Cortex of kidney (tissue), 1 donor: ENCODE measurements at places on chromosomes 13 and 19.

- no peak for DNase-seq
Observed at GRCh38 chr13:30038884-30039283, 188.5 kb upstream of the UBL3 start.

- no peak for DNase-seq
Observed at GRCh38 chr13:51783428-51784094, 20.4 kb downstream of the DHRS12 start.

DNA sequence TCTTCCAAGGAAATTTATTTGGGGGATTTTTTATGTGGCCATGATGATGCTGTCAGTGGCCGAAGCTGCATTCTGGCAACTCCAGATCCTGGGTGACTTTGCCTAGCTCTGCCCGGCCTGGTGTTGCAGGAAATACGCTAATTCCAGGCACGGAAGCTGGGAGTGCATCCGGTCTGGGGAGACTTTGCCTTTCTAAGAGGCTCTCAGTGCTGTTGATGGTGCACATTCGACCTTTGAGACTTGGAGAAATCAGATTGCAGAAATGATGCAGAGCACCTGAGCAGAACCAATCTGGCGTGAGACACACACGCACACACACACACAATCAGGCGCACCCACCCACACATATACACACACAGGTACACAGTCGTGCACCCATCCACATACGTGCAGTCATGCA is 5.9 kb upstream of the TMEM255B start:
- DNase-seq: no peak

- no peak for DNase-seq
Observed at GRCh38 chr13:26785838-26786630, 25.4 kb upstream of the GPR12 start.

DNA sequence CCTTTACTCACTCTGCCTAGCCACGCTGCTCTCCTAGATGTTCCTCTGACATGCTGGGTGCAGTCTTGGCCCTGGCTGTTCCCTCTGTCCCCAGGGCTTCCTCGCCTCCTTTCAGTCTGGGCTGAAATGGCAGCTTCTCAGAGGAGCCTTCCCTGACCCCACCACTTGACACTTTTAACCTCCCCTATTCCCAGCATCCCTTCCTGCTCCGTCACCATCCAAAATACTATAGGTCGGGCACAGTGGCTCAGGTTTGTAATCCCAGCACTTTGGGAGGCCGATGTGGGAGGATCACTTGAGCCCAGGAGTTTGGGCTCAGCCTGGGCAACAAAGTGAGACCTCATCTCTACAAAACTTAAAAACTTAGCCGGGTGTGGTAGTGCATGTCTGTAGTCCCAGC is 2.6 kb downstream of the FAM187B start:
- no peak for DNase-seq

DNA sequence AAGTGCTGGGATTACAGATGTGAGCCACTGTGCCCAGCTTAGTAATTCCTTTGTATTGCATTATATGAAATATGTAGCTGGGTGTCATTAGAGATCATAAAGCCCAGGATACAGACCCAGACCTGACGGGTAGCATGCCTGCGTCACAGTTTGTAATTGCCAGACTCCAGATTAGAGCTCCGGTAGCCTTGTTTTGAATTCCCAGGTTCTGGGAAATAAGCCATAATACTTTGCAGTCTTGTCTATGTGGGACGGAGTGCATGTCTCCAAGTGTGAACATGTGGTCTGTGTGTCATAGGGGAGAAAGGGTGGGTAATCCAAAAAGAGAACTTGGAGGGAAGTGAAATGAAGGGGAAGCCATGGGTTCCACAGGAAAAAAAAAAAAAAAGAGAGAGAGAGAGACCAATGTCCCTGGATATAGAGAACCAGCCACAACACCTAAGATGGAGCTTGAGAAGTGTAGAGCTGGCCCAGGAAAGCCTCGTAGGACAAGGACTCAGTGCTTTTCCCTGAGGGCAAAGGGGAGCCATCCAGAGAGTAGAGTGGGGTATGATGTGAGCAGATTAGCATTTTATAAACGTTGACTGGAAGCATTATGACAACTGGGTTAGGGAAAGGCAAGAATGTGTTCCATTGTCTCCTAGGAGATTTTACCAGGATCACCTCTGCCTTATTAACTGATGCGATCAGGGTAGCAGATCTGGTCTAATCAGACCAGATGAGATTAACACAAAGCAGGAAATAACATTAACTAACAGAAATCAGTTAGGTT is 2.6 kb downstream of the ZSCAN4 start:
- no peak for DNase-seq

- no peak for DNase-seq
Observed at GRCh38 chr19:53892301-53892980, 10.4 kb downstream of the PRKCG start.

- DNase-seq: no peak
Observed at GRCh38 chr13:98096059-98096458, 46.8 kb upstream of the FARP1 start.

DNA sequence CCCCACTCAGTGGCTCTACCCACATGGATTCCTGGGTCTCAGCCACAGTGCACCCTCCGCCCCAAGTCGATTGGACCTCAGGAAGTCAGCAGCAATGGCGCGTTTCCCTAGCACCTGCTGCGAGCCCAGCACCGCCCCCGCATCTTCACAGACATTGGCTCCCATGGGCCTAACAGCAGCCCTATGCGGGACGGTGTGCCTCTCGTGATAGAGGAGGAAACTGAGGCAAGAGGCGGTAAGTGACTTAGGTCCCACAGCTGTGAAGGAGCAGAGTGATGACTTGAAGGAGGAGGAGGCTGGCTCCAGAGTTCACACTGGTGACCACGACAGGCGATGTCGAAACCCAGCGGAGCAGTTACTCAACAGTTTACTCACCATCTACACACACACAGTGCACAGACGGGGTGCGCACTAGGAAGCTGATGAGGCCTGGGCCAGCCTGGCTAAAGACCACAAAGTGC is 104.5 kb upstream of the SOX1 start:
- no peak for DNase-seq

- no peak for DNase-seq
Observed at GRCh38 chr13:109869312-109870237, 83.2 kb upstream of the IRS2 start.

DNA sequence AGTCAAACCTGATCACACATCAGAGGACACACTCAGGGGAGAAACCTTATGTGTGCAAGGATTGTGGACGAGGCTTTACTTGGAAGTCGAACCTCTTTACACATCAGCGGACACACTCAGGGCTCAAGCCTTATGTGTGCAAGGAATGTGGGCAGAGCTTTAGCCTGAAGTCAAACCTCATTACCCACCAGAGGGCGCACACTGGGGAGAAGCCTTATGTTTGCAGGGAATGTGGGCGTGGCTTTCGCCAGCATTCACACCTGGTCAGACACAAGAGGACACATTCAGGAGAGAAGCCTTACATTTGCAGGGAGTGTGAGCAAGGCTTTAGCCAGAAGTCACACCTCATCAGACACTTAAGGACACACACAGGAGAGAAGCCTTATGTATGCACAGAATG is 8.2 kb upstream of the ZNF527 start:
- DNase-seq: no peak

DNA sequence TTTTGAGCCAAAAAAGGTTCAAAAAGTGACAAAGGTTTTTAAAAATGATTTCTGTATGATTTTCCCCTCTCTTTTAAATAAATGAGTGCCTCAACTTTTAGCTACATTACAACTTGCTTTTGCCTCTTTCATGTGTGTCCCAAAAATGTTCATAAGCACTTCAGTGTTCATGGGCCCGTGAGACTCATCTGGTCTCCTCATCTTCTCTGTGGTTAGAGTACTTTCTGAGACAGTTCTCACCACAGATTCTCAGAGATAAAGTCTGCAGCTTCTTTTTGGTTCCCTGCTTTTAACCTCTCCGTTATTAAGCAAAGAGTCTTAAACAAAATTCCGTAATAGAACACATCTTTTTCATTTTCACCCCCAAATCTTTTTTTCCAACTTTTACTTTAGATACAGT is 156.9 kb downstream of the DLEU7 start:
- DNase-seq: no peak

DNA sequence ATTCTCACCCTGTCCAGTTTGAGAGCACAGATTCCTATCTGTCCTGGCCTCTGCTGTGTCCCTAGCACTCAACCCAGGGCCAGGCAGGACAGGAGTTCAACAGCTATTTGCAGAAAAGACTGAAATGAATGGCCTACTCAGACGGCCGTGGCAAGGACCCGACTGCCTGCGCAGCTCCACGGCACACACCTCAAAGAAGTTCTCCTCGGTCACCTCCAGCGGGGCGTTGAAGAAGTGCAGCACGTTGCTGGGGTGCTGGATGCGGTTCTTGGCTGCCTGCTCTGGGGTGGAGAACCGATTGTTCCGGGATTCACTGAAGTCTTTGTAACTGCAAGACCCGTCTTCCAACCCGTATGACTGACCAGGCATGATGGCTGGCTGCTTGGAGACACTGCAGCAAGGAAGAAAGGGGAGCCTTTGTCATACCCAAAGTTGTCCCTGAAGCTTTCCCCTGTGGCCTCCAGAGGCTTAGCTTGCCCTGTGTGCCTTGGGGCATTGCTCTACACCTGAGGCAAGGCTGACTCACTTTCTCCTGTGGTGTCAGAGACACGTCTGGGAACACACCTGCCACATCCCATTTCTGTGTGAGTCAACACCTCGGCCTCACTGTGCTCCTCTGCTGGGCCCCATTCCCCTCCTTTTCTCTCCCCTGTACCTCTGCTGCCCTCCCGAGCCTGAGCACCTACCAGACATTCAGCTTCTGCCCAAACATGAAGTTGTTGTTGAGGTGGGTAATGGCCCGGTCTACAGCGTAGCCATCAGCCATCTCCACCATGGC is 6.8 kb upstream of the ECH1 start:
- DNase-seq: no peak

DNA sequence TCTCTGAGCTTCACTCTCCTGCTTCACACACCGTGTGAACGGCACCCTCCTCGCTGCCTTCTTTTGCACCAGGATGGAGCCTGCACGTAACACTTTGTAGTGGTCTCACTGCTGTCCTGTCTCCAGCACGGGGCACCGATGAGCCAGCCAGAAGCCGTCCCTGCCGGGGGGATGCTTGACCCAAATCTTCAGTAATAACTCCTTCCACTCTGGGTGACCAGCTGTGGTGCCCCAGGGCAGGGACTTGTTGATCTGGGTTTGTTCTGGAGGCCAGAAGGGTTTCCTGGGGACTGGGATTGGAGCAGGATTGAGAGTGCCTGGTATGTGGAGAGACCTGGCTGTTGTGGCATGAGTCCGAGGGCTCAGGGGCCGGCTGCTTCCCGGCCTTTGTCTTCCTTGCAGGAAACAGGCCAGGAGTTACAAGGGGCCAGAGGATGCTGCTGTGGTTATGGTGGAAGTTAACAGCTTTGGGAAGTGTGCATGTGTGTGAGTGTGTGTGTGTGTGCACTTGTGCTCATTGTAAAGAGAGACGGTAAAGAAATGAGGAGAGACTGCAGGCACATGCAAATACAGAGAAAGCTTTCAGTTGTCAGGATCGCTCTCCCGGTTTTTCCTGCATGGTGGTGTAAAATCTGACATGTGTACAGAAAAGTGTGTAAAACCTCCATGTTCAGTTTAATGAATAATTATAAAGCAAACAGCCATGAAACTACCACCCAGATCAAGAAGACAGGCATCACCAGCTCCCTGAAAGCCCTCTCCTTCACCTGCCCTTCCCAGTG is 18.9 kb downstream of the PAK4 start:
- no peak for DNase-seq

GRCh38 chr13:40539576-40540327 is 126.7 kb downstream of the FOXO1 start:
- DNase-seq: no peak
